ENCODE measurements at places on chromosomes 4 and X. TPM values are rescaled to one million over a fixed set of nuclear protein-coding genes. Genes with fewer than 3 reads are reported as not detected.

DNA sequence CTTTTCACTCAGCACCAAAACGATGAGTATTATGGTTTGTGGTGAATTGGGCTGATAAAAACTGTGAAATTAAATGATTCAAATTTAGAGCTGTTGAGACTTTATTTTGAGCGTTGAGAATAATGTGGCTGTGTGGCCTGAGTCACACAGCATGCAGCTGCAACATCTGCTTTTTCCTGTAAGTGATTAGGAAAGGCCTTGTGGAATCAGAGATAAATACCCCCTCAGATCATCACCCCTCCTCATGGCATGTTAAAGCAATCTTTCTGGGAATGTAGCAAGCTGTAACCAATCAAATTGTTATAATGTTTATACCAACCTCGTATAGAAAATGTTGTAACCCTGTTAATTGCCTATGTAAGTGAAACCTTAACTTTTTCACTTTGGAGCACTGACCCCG, 90.0 kb upstream of the GRPR start:
- peak; percentile 38 for DNase-seq

DNA sequence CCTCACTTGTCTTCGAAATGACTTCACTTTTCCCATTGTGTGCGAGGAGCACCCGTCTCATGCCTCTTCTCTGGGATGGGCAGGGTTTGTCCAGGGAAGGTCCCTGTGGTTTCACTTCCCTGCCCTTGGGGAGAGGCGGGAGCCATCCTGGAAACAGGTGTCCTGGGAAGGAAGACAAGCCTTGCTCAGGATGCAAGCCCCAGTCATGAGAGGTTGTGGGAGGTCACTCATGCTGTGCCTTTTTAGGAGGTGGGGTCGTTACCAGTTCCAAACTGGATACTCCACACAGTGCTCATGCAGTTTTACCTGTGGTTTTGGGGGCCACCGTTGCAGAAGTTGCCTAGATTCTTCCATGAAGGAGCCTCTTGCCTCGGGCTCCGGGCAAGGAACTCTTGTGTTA, 3.8 kb downstream of the RGS12 start:
- no peak for DNase-seq

- DNase-seq = no peak
Observed at GRCh38 chrX:154030266-154030665, 10.6 kb upstream of the IRAK1 start.

DNA sequence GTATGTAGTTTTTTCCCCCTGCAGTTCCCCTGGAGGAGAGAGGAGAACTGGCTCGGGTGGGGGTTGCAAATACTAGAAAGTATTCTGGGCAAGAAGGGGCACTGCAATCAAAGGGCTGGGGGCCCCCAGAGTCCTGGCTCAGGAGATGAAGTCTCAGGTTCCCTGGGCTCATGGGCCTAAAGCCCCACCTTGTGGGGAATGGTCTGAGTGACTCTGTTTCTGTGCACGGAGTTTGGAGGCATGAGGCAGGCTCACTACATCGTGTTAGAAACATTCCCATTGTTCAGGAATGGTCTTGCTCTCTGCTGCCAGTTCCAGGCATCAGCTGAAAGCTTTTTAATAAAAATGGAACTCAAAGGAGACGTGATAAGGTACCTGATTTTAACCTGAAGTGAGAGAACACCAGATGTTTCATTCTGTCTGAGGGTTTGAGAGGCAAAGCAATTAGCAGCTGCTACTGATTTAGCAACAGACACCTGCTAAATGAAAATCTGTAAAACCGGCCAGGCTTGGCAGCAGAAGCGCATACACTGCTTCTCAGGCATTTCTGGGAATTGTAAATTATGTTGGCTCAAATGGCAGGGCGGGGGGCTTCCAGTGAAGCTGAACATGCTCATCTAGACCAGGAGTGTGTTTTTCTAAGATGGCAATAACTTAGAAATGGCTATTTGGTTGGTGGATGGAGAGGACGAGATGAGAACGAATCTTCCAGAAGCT, 122.7 kb downstream of the TMEM164 start:
- DNase-seq = no peak

GRCh38 chr4:148793221-148793620, 351.0 kb upstream of the NR3C2 start:
- no peak for DNase-seq

DNA sequence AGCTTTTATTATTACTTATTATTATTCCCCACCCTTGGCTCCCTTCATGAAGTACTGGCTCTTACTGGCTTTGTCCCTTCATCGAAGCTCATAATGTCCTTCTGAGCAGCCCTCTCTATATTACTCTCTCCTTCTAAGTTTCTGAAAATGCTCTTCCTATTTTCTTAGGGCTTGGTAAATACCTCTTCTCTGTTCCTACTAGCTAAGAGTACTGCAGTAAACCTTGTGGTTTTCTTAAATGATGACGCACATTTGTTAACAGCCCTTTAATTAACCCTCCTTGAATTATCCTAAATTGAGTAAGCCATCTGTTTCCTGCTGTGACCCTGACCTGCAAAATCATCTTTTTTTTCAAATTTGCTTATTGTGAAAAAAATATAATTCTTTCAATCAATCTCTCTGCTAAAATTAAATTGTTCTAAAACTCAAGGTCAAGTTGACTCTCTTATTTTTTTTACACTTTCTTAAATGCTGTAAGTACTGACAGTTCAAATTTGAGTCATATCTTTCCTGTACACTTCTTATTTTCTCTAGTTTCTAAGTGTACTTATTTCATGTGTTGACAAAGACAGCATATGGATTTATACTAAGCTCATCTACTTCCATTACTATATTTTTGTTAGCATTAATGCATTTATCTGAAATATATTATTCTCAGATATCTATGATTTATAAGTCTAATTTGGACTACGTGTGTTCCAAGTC, 148.9 kb downstream of the ADAM29 start:
- DNase-seq = no peak

- no peak for DNase-seq
Observed at GRCh38 chrX:54937416-54937815, 16.8 kb downstream of the TRO start.

- no peak for DNase-seq
Observed at GRCh38 chr4:173269280-173269679, 64.9 kb downstream of the HMGB2 start.

GRCh38 chrX:148649145-148649795, 148.9 kb downstream of the AFF2 start:
- DNase-seq = peak; percentile 7

DNA sequence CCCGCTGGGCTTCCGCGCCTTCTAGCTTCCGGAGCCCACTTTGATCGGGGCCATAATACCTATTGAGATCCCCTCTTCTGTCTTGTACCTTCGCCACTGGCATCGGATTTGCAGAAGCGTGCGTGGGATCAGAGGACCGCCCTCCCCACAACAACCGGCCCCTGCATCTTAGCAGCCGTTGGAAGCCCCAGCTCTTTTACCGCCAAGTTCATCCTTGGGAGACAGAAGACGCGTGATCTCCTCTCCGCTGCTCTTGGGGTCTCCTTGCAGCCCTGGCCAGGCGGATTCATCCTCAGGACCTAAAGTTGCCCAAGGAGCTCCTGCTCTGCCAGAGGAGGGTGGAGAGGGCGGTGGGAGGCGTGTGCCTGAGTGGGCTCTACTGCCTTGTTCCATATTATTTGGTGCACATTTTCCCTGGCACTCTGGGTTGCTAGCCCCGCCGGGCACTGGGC, 1.6 kb downstream of the SLIT2 start:
- peak; percentile 43 for DNase-seq

DNA sequence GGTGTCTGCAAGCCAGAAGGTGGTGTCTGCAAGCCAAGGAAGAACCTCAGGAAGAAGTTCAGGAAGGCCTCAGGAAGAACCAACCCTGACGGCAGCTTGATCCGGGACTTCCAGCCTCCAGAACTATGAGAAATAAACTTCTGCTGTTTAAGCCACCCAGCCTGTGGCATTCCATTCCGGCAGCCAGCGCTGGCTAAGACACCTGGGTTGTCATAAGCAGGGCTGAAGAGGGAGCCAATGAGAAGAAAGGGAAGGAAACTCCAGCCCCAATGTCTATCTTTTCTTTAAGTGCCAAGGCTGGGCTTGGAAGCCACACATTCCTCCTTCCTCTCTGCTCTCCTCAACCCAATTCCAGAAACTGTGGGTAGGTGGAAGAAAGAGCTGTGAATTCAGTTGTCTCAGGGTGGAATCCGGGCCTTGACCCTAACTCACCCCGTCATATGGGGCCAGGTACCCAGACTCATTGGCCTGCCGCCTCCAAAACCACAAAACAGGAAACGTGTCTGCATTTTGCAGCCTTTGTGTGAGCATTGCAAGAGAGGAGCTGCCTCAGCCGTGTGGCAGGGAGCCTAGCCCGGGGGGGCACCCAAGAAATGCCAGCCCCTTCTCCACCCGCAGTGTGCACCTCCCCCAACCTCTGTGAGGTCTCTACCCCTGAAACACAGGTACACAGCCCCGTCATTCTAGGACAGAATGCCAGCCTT, 26.8 kb downstream of the CRMP1 start:
- DNase-seq = no peak

DNA sequence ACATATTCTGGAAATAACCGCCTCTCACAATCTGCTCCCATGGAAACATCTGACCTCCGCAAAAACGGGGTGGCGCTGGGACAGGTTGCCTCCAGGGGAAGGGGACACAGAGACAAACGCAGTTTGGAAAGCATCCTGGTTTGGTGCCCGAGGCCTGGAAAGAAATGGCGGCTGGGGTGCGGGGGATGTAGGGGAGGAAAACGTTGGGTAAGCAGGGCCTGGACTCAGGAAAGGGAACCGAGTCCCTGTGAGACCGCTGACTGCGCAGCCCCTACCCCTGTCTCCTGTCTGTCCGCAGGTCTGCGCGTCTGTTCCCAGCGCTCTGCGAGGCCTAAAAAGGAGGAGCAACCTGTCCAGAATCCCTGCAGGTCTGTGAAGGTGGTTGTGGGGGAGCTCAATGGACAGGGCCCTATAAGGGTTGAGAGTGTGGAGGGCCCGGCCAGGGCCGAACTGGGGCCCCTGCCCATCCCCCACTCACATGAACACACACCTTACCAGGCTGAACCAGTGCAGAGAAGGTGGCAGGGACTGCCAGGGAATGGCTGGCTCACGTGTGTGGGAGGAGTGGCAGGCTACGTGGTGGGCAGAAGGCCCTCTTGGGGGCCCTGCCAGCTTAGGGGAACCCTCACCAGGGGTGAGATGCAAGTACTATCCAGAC, 672 bp downstream of the TCEAL3 start:
- DNase-seq = peak; percentile 34

- no peak for DNase-seq
Observed at GRCh38 chrX:57044245-57044644, 48.9 kb upstream of the SPIN3 start.

DNA sequence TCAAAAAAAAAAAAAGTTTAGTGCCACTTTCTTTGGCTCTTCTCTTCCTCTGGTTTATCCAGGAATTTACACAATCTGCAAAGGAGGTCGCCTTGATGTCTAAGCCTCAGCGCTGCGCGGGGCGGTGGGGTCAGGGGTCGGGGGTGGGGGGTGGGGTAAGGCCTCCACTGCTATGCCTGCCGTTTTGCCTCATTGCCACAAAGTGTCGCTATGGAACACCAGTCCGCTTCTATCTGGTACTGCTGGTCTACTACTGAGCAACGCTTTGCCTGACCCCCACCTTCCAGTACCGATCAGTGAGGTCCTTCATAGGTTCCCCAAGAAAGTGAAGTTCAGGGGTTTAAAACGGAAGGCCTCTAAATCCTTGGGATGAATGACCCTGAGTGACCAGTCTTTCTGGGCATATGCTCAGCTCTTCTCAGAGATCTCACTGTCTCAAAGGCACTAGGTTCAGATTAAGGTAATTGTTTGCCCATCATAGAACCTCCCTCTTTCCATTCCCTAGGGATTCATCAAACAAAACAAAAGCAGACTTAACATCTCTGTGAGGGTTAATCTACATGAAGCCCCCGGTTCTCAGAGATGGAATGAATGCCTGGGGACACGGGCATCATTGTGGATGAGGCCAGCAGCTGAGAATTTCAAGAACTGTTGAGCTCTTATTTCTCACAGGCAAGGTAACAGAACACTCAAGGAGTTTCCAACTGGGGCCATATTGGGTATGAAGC, 16.9 kb upstream of the TSR2 start:
- DNase-seq = no peak

DNA sequence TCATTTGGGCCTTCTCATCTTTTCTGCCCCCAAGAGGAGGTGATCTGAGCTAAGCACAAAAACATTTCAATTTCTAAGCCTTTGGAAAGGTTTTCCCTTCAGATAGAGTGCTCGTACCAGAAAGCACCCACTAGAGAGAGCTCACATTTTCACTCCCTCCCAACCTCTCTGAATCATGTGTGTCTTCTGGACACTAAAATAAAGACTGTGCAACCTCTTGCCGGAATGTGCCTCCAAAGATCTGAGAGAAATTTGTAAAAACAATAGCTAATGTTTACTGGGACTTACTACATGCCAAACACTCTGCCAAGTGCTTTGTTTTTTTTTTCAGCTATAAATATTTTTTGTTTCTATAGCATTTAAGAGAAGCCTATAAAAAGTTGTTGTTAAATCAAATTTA, 120.6 kb upstream of the LNX1 start:
- no peak for DNase-seq

Gene FABP2
- not detected for polyA plus RNA-seq

Gene RAB39B
- polyA plus RNA-seq = 1.1 TPM

Gene SSX1
- not detected for polyA plus RNA-seq

Gene CFI
- not detected for polyA plus RNA-seq

Gene NAT8L
- not detected for polyA plus RNA-seq

All from GM23248 (cell line).